Hematopoietic multipotent progenitor cell treated with erythropoietin and hydrocortisone succinate and interleukin-3 and kit ligand, for 4 days (in vitro differentiated cells): ENCODE measurements at places on chromosomes 7 and 10.

DNA sequence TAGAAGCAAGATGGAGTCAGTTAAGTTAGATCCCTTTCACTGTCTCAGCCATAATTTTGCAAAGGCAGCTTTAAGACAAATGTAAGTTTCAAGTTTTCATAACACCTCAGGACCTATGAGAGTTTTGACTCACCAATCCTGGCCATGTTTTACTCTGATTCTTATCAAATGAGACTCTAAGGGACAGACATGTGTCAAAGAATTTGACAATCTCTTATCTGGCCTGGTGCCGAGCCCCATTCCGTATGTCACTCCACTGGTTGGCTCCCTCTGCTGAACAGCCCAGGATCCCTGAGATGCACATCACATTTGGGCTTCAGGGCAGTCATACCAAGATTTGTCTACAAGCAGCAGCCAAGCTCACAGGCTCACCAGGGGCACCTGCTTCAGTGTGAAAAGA, 187.6 kb upstream of the STK17A start:
- DNase-seq, result no peak

GRCh38 chr7:108584211-108584610, 14.5 kb downstream of the DNAJB9 start:
- no peak for DNase-seq

DNA sequence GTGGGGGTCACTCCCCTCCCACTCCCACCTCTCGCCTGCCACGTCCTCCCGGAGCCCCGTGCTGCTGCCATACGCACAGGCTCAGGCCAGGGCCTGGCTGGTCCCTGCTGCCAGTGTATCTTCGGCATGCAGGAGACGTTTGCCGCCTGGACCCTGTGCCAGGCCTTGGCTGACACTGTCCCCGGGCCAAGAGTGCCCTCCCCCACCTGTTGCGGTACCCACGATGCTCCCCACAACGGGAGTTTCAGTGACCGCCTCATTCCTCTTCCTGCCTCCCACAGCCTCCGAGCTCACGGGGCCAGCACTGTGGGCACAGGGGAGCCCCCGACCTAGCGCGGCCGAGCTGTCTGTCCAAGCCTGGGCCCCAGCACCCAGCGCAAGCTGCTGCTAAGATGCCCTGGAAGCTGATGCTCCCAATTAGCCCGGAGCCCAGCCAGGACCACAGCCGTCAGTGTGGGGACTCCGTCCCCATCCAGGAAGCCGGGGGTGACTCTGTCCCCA, 7.4 kb downstream of the TTYH3 start:
- DNase-seq, result no peak

DNA sequence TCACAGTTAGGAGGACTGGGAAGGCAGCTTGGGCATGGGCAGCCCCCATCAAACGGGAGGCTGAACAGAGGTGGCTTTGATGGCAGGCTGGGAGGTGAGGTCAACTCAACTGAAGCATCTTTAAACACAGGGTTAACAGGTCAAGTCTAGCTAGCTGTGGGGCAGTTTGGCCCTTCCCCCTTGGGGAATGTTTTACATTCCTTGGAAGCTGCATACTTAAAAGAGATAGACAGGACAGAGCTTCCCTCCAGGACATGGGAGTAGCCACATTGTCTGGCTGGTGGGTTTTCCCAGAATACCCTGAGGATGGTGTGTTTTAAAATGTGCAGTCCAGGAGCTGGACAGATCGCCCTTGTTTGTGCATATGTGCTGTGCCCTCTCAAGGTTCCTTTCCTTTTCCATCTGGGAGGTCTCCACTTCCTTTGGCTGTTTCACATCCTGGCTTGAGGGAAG, 6.8 kb upstream of the RASSF4 start:
- no peak for DNase-seq

- DNase-seq, result peak; percentile 56
These were observed 311.4 kb upstream of the AKR1E2 start for GRCh38 chr10:4514445-4515108.

DNA sequence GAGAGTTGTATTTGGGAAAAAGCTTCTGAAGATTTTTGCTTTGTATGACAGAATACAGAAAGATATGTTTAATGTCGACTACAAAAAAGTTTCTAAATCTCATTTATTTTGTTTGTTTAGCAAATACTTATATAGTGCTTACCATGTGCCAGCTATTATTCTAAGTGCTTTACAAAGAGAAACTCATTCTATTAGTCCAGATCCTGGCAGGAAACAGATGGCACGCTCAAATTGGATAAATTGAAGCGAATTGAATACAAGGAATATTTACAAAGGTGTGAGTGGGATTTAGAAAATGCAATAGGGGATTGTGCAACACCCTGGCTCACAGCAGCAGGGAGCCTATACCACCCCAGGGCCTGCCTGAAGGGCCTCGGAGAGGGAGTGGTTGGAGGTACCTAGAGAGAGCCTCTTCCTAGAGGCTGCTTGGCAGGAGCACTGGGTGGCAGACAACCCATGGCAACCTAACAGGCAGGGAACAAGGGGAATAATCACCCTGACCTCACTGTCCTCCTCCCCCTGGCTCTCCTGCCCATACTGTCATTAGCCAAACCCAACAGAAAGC, 27.6 kb upstream of the FAM204A start:
- no peak for DNase-seq

DNA sequence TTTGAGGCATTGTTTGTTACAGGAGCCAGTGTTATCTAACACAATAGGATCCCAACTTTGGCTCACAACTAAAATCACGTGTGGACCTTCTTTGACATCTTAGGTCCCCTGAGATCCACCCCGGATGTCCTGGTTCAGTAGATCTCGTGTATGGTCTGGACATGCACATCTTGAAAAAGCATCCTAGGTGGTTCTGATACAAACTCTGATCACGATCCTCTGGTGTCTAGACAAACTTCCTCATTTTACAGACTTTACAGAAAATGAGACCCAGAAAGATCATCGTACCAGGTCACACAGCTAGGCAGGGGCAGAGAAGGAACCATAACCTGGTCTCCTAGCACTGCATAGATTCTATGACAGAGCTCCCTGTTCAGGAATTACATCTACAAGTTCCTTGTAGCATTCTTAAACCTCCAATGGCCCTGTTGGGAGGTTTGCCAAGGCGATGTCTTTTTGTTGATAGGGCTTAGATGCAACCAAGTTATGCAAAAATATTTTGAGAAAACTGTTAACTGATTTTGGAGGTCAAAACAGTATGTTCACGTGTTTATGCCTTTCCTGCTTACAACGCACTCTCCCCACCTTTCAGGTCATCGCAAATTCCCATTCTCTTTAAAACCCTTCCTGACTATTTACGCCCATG, 30.8 kb upstream of the CHST15 start:
- DNase-seq, result peak; percentile 44

DNA sequence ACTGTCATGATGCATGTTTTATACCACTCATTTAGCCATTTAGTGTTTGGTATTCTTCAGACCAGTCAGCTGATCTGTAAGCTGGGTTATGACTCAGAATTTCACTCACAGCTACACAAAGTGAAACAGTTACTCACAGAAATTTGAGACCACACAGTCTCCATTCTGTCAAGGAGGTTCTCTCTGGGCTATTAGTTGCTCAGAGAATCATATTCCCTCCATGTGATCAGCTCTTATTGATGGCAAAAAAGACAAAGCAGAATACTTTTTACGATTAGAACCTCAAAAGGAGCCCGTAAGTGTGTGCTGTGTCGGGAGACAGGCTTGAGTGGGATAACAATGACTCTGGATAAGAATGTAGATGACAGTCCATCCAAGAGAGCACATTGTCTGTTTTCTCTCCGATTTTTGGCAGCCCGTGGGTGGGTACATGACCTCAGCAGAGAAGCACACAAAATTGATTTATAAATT, 277.6 kb upstream of the SORCS1 start:
- no peak for DNase-seq

DNA sequence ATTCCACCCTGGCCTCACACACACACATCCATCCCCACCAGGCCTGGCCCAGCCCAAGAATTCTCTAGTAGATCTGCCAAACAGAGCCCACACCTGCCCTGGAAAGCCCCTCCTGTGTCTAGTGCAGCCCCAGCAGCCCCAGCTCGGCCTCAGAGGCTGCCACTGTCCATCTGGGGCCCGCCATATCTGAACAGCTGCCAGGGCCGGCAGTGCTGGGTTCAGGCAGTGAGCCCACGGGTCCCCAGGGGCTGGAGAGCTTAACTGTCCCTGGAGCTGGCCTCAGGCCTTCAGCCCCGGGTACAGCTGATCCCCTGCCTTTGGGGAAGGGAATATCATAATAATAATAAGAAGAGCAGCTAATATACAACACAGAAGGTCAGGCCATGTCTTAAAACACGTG, 574 bp downstream of the MYL10 start:
- DNase-seq, result no peak

- peak; percentile 11 for DNase-seq
These were observed 89.7 kb upstream of the RPA3 start for GRCh38 chr7:7808156-7808555.

DNA sequence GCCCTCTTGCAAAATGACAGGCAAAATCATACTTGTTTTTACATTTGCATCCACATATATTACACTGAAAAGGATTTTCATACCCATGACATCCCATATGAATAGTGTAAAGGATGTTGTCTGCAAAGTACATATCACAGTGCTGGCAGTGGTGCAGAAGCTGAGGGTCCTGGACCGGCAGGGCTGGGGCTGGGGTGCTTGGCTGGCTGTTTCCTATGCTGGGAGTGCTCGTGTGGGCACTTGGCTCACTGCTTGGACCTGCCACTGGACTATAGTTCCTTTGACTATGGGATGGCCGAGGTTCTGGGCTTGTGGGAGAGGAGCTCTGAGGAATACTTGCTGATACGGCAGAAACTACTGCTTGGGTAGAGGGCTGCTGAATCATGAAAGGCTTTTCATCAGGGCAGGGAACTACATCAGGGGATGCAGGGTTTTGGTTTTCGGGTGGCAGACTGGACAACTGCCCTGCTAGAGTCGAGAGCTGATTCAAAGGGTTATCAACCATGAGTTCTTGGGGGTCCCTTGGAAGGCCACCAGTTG, 13.7 kb downstream of the PSTK start:
- DNase-seq, result no peak

DNA sequence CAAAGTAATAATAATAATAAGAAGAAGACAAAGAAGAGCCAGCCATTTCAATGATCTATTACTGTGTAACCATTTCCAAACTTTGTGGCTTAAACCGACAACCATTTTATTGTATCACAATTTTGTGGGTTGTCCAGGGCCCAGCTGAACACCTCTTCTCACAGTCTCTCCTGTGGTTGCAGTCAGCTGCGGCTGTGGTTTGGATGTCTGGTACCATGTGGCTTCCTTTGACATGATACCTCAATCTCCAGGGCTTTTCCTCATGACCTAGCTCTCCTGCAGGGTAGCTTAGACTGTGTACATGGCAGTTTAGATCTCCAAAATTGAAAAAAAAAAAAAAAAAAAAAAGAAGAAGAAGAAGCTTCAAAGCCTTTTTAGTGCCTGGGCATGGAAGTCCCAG, 72.6 kb upstream of the NFKB2 start:
- DNase-seq, result peak; percentile 91

GRCh38 chr7:111029574-111030251, 61.2 kb upstream of the LRRN3 start:
- peak; percentile 71 for DNase-seq
